CD4-positive, CD25-positive, alpha-beta regulatory T cell (primary cell): ENCODE measurements at places on chromosomes 16 and 17. TPM values are rescaled to one million over a fixed set of nuclear protein-coding genes. Genes with fewer than 3 reads are reported as not detected.

ABCA6 gene
- 0.15 TPM for total RNA-seq

HCRT gene
- total RNA-seq = not detected

MPO gene
- total RNA-seq = not detected

STAT5A gene
- 177 TPM for total RNA-seq

COL1A1 gene
- 26.2 TPM for total RNA-seq

SRRM2 gene
- total RNA-seq = 1,344 TPM

MYH2 gene
- total RNA-seq = not detected

TOP2A gene
- 13.2 TPM for total RNA-seq

C16orf96 gene
- total RNA-seq = 0.17 TPM

EPX gene
- total RNA-seq = not detected

DNA sequence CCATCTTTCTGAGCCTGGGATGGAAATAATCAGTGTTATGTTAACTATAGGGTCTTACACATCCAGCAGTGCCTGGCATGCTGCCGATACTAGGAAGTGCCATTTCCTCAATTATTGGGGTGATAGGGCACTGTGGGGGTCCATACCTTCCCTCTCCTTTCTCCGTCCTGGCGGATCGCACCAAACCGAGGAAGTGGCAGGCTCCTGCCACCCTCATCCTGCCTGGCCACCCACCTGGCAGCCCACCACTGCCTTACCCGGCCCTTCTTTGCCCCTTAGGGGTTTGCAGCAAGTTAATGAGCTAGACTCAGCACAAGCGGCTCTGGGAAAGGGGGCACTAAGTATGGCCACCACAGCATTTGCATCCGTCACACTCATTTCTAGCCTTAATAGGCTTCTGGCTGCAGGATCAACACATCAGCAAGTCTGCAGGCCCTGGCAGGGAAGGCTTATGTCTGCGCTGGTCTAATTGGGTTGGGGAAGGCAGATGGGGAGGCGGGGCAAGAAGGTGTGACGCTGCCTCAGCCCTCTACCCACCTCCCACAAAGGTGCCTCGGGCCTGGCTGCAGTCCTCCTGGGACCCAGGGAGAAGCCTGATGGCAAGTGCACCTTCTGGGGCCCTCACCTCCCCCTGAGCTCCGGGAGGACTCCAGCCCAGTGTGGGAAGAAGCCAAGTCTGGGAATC, 28.6 kb downstream of the DCAKD start:
- H3K27ac ChIP-seq = no peak overlapping the region
- H3K4me3 ChIP-seq = no peak overlapping the region
- no peak for DNase-seq
- peaks cover 13% of the 10 kb centered on the region for H3K27me3 ChIP-seq
- H3K4me1 ChIP-seq = peaks cover 26% of the 10 kb centered on the region

DNA sequence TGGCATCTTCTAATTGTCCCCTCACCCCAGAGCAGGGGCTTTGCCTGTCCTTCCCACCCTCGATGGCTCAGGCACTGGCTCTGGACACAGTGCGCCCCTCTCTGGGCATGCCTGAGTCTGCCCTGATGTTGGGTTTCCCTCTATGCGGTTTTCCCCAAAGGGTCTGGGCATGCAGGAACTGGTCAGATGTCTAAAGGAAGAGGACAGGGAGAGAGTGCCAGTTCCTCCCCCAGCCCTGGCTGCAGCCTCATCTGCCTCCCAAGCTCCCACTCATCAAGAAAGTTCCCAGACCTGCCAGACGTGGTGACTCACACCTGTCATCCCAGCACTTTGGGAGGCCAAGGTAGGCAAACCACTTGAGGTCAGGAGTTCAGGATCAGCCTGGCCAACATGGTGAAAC, 41.3 kb upstream of the PABPN1L start:
- H3K27ac ChIP-seq = no peak overlapping the region
- H3K4me1 ChIP-seq = no peaks in the 10 kb centered on the region
- H3K27me3 ChIP-seq = no peaks in the 10 kb centered on the region
- no peak overlapping the region for H3K4me3 ChIP-seq
- no peak for DNase-seq

DNA sequence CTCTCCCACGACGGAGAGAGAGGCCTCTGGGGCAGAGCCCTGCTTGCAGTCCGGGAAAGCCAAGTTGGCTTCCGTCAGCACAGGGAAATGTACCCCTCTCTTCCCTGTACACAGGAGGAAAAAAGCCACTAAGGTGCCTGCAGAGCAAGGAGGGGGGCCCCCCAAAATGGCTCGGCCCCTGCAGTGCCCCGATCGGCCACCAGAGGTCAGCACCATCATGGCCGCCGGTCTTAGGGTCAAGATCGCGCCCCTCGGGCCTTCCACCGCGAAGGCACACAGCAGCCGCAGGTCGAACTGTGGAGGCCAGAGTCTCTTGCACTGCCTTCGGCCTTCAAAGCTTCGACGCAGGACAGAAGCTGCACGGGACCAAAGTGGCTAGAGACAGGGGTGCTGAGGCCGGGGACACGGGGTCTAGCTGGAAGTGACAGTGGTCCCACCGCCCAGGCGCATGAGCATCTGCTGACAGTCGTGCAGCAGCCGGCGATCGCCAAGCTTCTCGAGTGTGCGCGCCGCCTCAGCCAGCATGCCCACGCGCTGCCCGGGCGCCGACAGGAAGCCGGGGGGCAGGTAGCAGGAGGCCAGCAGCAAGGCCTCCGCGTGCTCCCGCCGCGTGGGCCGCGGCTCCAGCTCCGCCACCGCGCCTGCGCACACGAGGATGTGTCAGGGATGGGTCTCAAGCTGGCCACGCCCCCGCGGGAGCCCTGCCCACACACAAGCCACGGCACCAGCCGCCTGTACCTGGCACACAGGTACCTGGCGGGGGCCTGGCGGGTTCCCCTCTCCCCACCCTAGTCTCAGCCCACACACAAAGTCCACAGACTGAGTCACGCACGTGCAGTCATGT, 24.4 kb downstream of the SREBF1 start:
- no peak overlapping the region for H3K27ac ChIP-seq
- H3K4me1 ChIP-seq = peaks cover 6% of the 10 kb centered on the region
- no peaks in the 10 kb centered on the region for H3K27me3 ChIP-seq
- no peaks in the 10 kb centered on the region for H3K36me3 ChIP-seq
- peak; percentile 47 for DNase-seq
- H3K4me3 ChIP-seq = no peak overlapping the region

- no peaks in the 10 kb centered on the region for H3K4me1 ChIP-seq
- peaks cover 57% of the 10 kb centered on the region for H3K36me3 ChIP-seq
- H3K4me3 ChIP-seq = no peak overlapping the region
- no peaks in the 10 kb centered on the region for H3K27me3 ChIP-seq
- no peak overlapping the region for H3K27ac ChIP-seq
Observed at GRCh38 chr17:66791347-66791746, 43.6 kb upstream of the CACNG5 start.

DNA sequence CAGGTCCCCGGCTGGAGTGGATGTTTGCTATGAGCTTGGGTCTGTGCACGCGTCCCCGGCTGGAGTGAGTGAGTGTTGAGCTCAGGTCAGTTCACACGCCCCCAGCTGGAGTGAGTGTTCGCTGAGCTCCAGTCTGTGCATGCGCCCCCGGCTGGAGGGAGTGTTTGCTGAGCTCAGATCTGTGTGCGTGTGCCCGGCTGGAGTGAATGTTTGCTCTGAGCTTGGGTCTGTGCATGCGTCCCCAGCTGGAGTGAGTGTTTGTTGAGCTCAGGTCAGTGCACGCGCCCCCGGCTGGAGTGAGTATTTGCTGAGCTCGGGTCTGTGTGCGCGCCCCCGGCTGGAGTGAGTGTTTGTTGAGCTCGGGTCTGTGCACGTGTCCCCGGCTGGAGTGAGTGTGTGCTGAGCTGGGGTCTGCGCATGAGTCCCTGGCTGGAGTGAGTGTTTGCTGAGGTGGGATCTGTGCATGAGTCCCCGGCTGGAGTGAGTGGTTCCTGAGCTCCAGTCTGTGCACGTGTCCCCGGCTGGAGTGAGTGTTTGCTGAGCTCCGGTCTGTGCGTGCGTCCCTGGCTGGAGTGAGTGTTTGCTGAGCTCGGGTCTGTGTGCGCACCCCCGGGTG, 284.2 kb downstream of the SNX29 start:
- H3K36me3 ChIP-seq = no peaks in the 10 kb centered on the region
- no peak overlapping the region for H3K4me3 ChIP-seq
- no peak for DNase-seq
- no peaks in the 10 kb centered on the region for H3K4me1 ChIP-seq

GRCh38 chr16:76052725-76053124, 224.5 kb upstream of the CNTNAP4 start:
- H3K27me3 ChIP-seq = no peaks in the 10 kb centered on the region
- H3K4me3 ChIP-seq = no peak overlapping the region
- no peak for DNase-seq
- H3K36me3 ChIP-seq = no peaks in the 10 kb centered on the region

GRCh38 chr17:67557052-67557845, 160.5 kb upstream of the NOL11 start:
- H3K36me3 ChIP-seq = peaks cover 10% of the 10 kb centered on the region
- no peaks in the 10 kb centered on the region for H3K4me1 ChIP-seq
- no peak for DNase-seq
- no peaks in the 10 kb centered on the region for H3K27me3 ChIP-seq

DNA sequence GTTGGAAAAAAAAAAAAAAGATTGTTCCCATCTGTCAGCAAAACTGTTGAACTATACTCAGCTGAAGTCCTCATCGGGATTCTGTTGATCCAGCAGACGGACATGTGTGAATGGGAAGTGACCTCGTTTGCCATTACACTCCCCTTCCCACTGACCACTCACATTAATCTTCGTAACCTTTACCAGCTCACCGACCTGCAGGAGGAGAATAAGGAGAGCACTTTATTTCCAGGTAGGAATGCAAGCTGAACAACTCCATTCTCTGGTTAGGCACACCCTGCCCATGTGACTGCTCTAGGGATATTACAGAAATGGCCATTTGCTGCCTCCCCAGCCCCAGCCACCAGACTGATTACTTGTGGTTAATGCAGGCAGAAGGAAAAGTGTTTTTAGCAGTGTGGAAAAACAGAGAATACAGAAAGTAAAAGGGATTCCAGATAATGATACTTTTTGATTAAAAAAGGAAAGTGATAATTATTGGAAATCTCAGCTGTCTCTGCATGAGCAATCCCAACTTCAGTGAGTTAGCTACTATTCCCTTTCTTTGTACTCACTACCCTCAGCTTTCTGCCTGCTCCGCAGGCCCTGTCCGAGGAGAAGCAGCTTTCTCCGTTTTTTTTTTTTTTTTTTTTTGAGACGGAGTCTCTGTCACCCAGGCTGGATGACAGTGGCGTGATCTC, 23.6 kb upstream of the YWHAE start:
- H3K27me3 ChIP-seq = no peaks in the 10 kb centered on the region
- H3K36me3 ChIP-seq = peaks cover 37% of the 10 kb centered on the region
- H3K27ac ChIP-seq = no peak overlapping the region
- no peak overlapping the region for H3K4me3 ChIP-seq

- H3K4me1 ChIP-seq = peaks cover 19% of the 10 kb centered on the region
- no peak for DNase-seq
- H3K4me3 ChIP-seq = no peak overlapping the region
- H3K27ac ChIP-seq = no peak overlapping the region
Observed at GRCh38 chr17:50136096-50136687, 6.2 kb upstream of the SAMD14 start.

GRCh38 chr16:31143694-31144148, 6.1 kb downstream of the PRSS36 start:
- no peak overlapping the region for H3K27ac ChIP-seq
- H3K4me1 ChIP-seq = peaks cover 19% of the 10 kb centered on the region
- H3K36me3 ChIP-seq = no peaks in the 10 kb centered on the region
- no peaks in the 10 kb centered on the region for H3K27me3 ChIP-seq
- DNase-seq = no peak

- peak overlapping the region; percentile 83 for H3K27ac ChIP-seq
- H3K27me3 ChIP-seq = no peaks in the 10 kb centered on the region
- peak overlapping the region; percentile 49 for H3K4me3 ChIP-seq
- H3K36me3 ChIP-seq = no peaks in the 10 kb centered on the region
- DNase-seq = peak; percentile 93
- H3K4me1 ChIP-seq = peaks cover 55% of the 10 kb centered on the region
Observed at GRCh38 chr17:41308251-41308917, 725 bp downstream of the KRTAP16-1 start.

- H3K4me3 ChIP-seq = no peak overlapping the region
- H3K4me1 ChIP-seq = no peaks in the 10 kb centered on the region
- no peak for DNase-seq
- H3K27me3 ChIP-seq = no peaks in the 10 kb centered on the region
Observed at GRCh38 chr17:72175787-72176515, 55.1 kb downstream of the SOX9 start.

DNA sequence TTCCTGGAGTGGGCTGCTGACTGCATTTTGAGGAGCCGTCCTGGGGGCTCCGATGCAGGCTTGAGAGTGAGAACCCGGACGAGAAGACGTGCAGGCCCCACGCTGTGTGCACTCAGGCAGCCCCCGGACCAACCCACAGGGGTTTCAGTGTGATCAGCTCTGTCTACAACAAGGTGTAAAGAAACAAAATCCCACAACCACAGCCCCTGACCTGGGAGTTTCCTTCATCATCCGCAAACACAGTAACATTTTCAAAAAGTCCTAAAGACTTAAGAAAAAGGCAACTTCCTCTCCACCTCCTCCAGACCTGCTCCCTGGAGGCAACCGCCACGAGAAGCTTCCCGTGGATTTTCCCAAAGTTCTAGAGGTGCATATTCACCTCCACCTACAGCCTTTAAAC, 15.4 kb upstream of the MEAK7 start:
- DNase-seq = no peak
- H3K36me3 ChIP-seq = no peaks in the 10 kb centered on the region
- H3K27ac ChIP-seq = no peak overlapping the region
- no peaks in the 10 kb centered on the region for H3K27me3 ChIP-seq

DNA sequence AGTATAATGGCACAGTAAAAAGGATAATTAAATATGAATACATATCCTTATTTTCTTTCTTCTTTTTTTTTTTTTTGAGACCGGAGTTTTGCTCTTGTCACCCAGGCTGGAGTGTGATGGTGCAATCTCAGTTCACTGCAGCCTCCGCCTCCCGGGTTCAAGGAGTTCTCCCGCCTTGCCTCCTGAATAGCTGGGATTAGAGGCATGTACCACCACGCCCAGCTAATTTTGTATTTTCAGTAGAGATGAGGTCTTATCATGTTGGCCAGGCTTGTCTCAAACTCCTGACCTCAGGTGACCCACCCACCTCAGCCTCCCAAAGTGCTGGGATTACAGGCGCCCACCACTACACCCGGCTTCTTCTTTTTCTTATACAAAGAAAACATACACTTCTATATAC, 12.0 kb downstream of the GABARAPL2 start:
- H3K4me3 ChIP-seq = no peak overlapping the region
- H3K4me1 ChIP-seq = no peaks in the 10 kb centered on the region
- no peak for DNase-seq

DNA sequence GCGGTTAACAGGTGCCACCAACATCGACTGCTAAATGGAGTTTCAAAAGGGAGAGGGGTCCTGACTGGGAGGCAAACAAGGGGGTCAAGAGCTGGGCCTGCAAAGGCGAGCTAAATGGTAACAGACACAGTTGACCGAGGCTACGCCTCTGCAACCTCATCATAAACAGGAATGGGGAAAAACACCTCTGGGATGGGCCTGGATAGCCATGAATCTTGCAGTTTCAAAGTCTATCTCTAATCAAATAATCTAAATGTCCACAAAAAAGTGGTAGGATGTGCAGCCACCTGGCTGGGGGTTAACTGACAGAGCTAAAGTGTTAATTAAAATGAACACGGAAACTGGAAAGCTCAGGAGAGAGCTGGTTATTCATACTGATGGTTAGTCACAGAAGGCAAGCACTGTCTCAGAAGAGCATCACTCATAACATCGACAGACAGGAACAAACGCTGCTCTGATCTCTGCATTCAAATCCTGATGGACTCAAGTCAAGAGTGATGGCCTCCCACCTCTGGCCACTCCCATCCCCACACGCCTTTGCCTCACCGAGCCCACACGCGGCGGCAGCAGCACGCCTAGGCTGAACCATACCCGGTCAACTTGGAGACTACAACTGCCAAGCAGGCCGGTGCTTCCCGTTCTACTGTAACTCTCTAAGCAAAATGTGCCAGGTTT, 56.3 kb downstream of the CREBBP start:
- H3K4me1 ChIP-seq = peaks cover 72% of the 10 kb centered on the region
- H3K27me3 ChIP-seq = no peaks in the 10 kb centered on the region
- H3K4me3 ChIP-seq = no peak overlapping the region
- no peak for DNase-seq
- peaks cover 9% of the 10 kb centered on the region for H3K36me3 ChIP-seq
- H3K27ac ChIP-seq = no peak overlapping the region
